Dermis microvascular lymphatic vessel endothelial cell (primary cell): ENCODE measurements at places on chromosomes 2 and 18.
A peak's percentile ranks its signal among the peaks of the same experiment; 100 is the strongest.

DNA sequence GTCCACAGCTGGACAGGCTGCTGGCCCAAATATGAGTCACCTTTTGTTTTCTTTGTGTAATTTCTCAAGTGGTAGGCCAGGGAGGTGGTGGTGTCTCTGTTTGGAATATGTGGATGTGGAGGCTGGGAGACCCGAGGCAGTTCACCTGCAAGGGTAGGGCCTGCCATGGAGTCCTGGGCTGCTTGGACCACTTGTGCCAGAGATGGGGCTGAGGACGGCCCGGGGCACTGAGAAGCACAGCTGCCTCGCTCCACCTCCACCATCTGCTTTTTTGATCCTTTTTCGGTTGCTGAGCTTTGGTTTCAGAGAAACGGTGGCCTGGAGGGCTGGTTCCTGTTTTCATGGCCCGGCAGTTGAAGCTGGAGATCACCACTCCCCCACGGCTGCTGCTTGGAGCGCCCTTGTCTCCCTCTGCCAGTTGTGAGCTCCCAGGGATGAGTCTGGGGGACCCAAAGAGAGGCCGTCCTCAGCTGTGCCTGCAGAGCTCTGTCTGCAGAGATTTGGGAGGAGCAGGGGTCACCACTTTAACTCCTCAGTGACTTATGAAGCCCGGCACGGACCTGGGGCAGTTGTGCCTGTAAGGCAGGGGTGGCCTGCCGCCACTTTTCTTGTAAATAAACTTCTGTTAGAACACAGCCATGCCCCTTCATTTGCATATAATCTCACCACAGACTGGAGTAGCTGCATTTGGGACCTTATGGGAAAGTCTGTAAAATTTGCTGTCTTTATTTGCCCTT, 67.6 kb upstream of the MCFD2 start:
- DNase-seq: no peak

DNA sequence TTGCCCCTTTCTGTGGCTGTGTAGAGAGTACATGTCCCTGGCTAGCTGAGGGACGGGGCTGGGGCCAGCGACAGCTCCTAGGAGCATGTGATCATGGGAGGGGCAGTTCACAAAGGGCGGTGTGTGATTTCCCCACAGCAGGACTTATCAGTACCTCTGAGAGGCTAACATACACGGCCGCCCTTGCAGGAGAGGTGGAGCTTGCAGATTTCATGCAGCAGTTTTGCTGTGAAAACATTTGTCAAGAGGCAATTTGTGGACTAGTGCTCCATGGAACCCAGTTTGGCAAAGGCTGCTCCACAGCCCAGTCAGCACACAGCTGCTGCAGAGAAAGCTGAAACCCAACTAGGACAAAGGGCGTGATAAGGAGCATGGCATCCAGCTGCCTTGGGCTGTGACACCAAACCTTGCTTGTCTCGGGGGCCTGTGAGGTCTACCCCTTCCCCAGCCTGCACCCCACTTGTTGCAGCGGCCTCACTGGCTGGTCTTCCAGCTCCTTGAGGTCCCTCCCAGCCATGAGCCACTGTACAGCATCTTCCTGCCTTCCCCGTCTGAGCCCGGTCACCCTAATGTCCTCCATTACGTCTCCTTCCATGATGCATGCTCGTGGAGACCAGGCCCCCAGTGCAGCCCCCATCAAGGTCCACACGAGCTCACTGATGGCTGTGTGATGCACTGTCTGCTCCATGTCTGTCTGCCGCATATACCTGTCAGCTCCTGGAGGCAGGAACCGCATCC, 121.4 kb upstream of the HDAC4 start:
- no peak for DNase-seq

DNA sequence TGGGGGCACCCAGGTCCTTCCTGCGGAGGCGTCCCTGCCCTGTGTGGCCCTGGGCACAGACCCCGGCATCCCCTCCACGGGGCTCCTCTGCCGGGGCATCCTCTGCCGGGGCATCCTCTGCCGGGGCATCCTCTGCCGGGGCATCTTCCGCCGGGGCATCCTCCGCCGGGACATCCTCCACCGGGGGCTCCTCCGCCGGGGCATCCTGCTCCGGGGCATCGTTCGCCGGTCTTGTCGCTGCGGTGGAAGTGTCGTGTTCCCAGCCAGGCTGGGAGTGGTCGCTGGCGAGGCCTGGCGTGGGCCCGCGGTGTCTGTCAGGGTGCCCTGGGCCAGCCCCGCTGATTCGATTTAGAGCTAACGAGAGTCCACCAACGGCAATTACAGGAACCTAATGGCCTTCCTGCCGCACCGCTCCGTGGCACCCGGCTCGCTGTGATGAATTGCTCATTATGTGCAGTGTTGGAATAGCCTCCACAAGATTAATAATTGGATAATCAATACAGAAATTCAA, 115.1 kb downstream of the NFATC1 start:
- DNase-seq: no peak

DNA sequence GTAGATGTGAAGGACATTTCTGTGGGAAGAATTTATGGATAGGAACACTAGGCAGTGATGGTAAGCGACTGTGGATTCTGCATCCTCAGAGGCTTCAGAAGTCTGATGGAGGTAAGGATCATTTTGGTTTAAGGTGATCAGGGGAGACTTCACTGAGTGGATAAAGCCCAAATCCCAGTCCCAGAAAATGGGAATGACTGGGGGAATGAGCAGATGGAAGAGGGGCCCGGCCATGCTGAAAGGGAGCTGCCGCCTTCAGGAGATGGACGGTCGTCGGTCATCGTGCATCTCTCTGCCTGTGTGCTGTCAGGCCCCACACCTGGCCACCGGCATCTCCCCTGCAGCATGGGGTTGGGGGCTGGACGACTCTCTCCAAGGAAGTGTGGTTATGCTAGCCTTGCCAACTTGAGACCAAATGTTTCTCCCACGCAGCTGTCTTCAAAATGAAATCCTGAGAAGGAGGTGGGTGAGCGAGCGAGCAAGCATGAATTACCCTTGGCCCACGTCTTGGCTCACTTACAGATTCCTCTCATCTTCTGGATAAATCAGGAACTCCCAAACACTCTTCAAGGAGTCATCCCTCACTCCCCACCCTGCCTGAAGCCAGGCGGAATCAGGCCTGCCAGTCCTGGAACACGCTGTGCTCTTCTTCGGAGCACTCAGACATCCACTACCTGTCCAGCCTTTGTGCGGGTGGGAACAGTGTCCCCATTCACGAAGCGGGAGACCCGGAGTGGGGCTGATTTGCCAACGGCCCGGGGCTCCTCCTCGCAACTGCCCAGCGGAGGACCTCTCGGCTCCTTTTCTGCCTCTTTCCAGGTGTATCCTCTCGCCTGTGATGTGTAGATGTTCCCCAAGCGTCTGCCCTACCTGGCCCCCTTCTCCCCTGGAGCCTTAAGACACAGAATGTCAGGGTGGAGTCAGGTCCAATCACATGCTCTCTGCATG, 85.6 kb downstream of the PRKCE start:
- DNase-seq: no peak

GRCh38 chr2:65159906-65160305, 30.0 kb upstream of the RAB1A start:
- no peak for DNase-seq

GRCh38 chr2:120435671-120436459, 89.9 kb downstream of the INHBB start:
- DNase-seq: no peak

- DNase-seq: no peak
Measured at GRCh38 chr2:164703915-164704706, 82.8 kb upstream of the GRB14 start.

DNA sequence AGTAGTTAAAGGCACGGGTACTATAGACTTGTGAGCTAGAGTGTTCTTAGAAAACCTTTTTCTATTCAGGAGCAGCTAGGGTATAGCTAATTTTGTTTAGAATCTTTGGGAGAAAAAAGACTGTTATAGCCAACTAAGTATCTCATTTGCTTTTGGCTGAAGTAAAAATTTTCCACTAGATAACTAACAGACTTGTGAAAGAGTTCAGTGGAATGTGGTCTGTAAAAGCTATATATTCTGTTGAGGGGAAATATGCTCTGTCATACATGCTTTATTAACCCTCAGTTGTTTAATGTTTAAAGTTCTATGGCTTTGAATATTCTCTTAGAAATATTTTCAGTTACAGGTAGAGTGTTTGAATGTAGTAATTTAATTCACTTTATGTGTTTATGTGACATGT, 49.7 kb downstream of the RIF1 start:
- DNase-seq: peak; percentile 10

GRCh38 chr2:197673106-197673505, 2.3 kb downstream of the RFTN2 start:
- DNase-seq: no peak

GRCh38 chr2:68653538-68653982, 10.2 kb downstream of the PROKR1 start:
- peak; percentile 1 for DNase-seq

GRCh38 chr2:207397917-207398655, 131.7 kb upstream of the CREB1 start:
- no peak for DNase-seq

DNA sequence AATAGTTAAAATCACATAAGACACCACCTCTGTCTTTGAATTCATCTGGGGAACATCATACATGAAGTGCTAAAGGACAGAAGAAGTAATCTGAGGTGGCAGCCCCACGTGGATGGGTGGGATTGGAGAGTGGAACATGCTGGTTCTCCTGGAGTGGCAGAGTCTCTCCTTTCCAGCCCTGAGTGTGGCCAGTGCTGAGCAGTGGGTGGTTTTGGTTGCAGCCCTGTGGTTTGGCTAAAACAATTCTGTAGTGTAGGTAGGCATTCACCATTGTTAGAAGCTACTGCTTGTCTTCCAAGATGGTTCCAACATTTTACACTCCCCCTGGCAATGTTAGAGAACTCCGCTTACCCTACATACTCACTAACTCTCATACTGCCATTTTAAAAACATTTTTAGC, 396.4 kb upstream of the MEX3C start:
- DNase-seq: no peak

- no peak for DNase-seq
Measured at GRCh38 chr2:167342769-167343168, 454.5 kb downstream of the XIRP2 start.

GRCh38 chr2:66498289-66498975, 63.5 kb downstream of the MEIS1 start:
- no peak for DNase-seq

GRCh38 chr2:23859983-23860382, 66.9 kb downstream of the ATAD2B start:
- DNase-seq: no peak

DNA sequence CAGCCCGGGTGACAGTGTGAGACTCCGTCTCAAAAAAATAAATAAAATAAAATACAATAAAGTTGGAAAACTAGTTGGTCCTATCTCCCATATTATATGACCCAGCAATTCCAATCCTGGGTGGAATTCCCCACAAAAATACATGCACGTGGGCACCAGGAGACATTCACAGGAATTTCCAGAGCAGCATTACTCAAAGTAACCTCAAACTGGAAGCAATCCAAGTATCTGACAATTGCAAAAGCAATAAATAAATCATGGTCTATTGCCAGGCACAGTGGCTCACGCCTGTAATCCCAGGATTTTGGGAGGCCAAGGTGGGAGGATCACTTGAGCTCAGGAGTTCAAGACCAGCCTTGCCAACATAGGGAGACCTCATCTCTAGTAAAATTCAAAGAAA, 101.2 kb upstream of the MAP4K4 start:
- peak; percentile 39 for DNase-seq

- DNase-seq: no peak
Measured at GRCh38 chr2:213002383-213002782, 149.0 kb downstream of the IKZF2 start.

GRCh38 chr2:94762600-94762999, 108.6 kb upstream of the TEKT4 start:
- no peak for DNase-seq

- no peak for DNase-seq
Measured at GRCh38 chr2:223054193-223054781, 2.3 kb downstream of the KCNE4 start.

- DNase-seq: no peak
Measured at GRCh38 chr2:218963601-218964000, 4.1 kb downstream of the CDK5R2 start.

DNA sequence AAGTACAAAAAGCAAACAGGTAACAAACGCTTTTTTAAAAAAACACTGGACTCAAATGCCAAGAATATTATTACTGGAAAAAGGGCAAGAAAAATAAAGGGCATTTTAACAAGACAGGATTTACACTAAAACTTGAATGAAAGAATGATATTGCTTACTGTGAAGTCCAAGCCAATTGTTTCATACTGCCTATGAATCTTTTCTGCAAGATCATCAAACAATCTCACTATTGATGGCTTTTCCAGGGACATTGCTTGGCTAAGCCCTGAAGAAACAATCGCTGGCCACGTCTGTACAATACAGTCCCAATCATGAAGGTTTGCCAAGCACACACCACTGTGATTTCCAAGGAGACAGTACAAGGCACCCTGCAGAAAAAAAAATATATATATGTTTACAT, 41.4 kb upstream of the GPR75 start:
- DNase-seq: no peak

GRCh38 chr2:178628605-178629004, 148.3 kb downstream of the PLEKHA3 start:
- no peak for DNase-seq

GRCh38 chr18:37958499-37958898, 392.9 kb upstream of the CELF4 start:
- no peak for DNase-seq

DNA sequence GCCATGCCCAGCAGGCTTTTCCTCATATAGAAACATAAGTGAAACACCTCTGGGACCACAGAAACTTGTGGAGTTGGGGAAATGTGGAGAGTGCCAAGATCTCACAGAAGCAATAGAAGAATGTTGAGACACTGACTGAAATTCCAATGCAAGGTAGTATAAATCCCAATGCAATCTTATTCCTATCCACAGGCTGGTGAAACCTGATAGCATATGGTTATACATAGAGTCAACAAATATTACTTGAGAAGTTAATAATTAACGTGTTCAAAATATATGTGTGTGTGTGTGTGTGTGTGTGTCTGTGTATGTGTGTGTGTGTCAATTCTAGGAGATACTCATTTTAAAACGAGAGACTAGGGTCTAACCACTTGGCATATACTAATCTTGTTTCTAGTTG, 776.8 kb upstream of the ACVR2A start:
- no peak for DNase-seq

DNA sequence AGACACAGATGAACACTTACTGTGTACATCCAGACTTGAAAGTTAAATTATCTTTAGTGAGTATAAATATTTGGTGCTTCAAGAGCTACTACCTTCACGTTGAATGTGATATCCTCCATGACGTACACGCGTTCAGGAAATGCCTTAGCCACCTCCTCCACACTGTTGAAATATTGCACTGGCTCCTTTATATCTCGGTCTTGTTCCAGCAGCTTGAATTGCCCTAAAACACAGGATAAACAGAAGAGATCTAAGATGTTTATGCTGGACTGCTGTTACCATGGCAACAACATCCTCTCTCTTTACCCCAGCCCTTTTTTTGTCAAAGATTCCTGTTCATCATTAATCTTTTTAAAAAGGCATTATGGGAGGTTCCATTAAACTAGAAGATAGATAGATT, 120.3 kb downstream of the MEP1B start:
- DNase-seq: no peak

- DNase-seq: no peak
Measured at GRCh38 chr2:15625344-15626036, 33.8 kb downstream of the DDX1 start.

DNA sequence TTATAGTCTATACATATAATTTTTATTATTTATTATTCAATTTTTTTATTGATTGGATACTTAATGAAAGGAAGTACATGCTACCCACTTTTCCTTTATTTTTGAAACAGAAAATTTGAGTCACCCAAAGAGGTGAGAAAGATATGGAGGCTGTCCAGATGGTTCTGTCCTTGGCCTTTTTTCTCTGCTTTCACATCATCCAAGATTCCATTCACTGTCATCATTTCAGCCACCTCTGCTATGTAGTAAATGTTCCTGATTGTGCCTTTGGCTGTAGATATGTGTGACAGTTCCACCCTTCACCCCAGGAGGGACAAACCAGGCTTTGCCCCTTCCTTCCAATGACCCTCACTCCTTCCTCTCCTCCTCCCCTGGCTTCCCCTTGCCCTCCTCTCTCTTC, 675.7 kb upstream of the ID2 start:
- no peak for DNase-seq
